ENCODE measurements at places on chromosomes 16 and 17. TPM values are rescaled to one million over a fixed set of nuclear protein-coding genes. Genes with fewer than 3 reads are reported as not detected.

DNA sequence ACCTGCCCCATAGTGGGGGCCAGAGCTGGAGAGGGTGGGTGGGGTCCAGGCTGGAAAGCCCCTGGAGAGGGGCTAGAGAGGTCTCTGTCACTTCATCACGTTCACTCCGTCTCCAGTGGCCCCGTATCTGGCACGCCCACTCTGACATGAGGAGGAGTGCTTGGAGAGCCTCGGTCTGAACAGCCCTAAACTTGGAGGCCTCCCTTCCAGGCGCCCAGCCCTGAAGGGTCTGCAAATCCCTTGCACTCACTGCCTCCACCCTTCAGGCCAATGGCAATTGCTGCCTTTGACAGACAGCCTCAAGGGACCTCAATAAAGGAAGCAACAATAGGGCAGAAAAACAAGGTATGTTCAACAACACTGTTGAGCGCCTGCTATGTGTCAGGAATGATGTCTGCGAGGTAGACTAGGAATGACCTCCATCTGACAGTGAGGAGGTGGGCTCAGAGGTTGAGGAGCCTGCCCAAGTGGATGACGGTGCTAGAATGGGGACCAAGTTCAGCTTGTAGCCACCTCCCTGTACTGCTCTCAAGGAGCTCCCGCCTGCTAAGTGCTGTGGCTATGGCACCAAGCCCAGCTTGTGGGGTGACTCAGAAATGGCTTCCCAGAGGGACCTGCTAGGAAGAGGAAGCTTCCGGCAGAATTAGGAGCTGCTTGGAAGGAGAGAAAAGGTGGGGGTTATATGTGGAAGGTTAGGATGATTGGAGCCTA, 2.9 kb upstream of the EPX start:
- DNase-seq: no peak

DNA sequence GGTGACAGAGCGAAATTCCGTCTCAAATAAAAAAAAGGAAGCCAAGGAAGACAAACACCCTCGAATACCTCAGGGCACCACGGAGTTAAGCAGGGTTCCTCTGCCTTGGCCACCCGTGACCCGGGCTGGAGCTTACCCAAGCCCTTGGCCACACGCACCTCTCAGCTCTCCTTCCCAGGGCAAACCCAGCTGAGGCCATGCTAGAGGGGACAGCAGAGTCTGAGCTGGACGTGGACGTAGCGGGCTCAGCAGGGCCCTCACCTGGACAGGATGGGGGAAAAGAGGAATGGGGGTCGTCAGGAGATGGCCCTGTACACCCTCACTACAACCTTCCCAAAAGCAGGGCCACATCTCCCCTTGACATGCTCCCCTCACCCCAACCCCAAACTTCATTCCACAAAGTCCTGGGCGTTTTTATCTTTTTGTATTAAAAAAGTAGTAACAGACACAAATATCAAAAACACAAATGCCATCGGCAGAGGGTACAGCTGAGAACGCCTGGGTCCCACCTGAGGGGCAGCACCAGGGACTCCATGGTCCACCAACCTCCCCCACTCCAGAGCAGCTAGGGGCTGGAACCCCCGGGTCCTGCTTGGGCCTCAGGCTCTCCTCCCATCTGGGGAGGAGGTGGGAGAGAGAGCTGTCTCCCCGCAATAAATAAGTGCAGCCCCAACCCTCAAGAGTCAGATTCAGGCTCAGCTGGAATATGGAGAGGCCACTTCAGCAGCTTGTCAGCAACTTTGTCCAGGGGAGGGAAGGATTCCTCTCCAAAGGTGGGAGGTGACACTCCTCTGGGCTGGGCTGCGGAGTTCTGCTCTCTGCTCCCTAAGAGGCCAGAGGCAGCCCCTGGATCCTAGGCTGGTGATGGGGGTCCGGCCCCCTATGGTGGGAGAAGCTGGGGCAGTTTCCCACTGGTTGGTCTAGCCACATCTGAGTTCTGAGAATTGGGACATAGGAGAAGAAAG, 11.9 kb downstream of the PER1 start:
- no peak for DNase-seq

- DNase-seq: no peak
Measured at GRCh38 chr17:46877466-46877865, 26.1 kb downstream of the WNT9B start.

DNA sequence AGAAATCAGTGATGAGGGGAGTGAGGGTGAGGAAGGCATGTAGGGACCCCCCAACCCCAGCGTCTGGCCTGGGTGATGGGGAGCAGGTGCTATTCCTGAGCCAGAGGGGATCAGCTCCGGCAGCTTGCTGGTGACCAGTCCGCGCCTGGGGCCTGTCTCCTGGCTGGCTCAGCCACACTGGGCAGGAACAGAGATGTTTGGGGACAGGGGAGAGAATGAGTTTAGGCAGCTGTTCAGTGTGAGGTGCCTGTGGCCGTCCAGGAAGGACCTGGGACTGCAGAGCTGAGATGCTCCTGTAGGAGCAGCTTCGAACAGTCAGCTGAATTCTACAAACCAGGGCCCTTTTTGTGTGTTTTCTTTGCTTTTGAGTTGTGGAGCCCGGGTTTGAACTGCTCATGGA, 23.2 kb upstream of the SPNS2 start:
- DNase-seq: no peak

KCNJ12 gene
- 18.4 TPM for polyA plus RNA-seq

- DNase-seq: no peak
Measured at GRCh38 chr16:23505671-23506605, 4.4 kb downstream of the GGA2 start.

DNA sequence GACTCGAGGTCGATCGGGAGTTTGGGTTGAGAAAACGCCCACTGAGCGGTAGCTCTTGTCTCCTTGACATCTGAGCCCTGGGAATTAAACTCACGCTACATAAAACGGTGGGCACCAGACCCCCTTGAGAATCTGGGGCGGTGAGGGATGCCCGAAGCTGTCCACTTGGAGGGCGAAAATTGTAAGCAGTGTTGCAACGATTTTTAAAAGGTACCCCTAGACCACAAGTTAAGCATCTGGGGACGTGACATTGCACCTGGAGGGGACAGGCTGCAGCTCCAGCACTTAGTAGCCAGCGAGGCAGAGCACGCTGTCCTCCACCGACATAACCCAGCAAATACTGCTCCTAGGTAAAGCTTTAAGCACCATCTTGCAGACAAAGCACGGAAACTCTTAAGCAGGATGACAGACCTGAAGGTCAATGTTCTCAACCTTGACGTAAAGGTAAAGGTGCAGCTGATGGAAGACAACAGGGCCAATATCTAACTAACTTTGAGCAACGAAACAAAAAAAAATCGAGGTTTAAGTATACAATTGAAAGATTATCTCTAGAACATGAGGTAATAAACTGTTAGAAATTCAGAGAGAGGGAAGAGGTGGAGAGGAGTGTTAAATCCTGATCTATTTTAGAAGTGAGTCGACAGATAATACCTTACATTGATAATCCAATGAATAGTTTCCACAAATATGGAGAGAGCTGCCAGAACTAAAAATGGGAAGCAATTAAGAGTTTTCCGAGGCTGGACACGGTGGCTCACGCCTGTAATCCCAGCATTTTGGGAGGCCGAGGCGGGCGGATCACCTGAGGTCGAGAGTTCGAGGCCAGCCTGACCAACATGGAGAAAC, 921 bp upstream of the CDR2 start:
- peak; percentile 32 for DNase-seq

GCGR gene
- 2.5 TPM for polyA plus RNA-seq

GRCh38 chr17:2719861-2720260, 8.3 kb upstream of the CLUH start:
- no peak for DNase-seq

GRCh38 chr17:82447876-82448275, 2.7 kb downstream of the CYBC1 start:
- DNase-seq: no peak

RSPRY1 gene
- 44.3 TPM for polyA plus RNA-seq
